ENCODE measurements at places on chromosomes 2 and 18.

DNA sequence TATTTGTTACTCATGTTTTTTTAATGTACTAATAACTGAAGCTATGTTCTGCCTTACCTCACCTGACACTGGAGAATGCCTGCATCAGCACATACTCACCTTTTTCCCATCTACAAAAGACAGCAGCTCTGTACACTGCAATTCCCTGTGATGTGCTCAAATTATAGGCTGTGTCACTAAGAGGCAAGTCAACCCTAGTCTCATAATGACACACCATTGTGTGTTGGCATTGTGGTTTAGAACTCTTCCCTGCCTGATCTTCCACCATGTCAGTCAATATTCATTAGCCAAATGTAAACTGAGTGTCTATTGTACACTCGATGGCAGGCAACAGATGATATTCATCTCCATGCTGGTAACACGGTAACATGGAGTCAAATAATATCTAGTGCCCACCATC lies 332.1 kb upstream of the TCF4 start:
- no peak for DNase-seq

GRCh38 chr2:168272225-168272624 lies 24.8 kb upstream of the STK39 start:
- DNase-seq: no peak

DNA sequence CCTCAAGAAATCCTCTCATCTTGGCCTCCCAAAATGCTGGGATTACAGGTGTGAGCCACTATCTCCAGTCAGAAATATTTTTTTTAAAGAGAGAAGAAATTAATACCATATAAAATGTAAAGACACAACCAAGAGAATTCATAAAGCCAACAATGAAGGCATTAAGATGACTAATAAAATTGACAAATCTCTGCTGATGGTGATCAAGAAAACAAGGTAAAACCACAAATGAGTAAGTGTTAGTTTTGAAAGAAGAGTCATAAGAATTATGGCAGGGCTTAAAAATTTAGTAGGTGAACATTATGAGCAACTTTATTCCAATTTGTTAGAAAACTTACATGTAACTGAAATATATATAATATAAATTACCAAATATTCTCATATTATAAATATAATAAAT lies 752.8 kb upstream of the CELF4 start:
- DNase-seq: no peak

DNA sequence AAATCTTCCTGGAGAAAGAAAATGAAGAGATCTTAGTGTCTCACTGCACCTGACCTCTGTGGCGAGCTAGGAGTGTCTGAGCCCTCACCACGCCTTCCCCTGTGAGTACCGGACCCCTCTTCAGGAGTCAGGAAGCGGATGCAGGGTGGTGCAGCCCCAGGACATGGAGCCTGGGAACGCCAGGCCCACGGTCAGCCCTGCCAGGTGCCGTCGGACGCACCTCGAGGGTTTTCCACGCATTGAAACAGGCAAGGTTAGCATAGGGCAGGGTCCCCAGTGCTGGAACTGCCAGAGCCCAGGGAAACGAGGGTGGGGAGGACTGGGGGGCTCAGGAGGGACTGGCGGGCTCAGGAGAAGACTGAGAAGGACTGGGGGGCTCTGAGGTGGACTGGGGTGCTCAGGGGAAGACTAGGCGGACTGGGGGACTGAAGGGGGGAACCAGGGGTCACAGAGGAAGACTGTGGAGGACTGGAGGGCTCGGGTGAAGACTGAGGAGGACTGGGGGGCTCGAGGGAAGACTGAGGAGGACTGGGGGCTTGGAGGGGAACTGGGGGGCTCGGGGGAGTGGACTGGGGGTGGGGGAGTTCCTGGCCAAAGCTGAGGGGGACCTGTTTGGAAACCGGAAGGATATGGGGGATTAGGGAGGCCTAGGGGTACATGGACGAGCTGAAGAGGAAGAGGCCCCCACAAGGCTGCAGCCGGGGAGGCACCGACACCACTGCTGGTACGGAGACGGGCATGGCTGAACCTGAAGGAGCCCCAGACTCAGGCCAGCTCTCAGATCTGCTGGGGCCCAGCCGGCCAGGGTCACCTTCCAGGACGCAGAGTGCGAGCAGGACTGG lies 65.2 kb upstream of the SNTG2 start:
- no peak for DNase-seq

GRCh38 chr2:108079736-108080135 lies 93.4 kb downstream of the SLC5A7 start:
- DNase-seq: no peak

DNA sequence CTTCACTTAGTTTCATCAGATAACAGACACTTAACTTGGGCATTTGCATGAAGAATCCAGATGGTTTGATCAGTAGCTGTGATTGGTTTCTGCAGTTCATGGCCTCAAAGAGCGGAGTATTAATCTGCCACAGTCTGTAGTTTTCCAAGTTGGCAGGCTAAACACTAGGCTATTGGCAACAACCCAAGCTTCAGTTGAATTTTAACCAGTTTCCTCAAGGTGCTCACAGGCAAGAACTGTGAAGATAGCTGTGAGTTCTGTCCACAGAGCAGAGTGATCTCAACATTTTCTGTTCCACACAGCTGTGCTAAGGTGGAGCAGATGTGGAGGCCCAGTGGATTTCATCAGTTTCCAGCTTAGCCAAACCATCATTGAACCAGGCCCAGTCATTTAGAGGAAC lies 469.5 kb upstream of the LINC00305 start:
- DNase-seq: no peak

GRCh38 chr2:56325661-56326345 lies 142.0 kb downstream of the CCDC85A start:
- DNase-seq: no peak

- DNase-seq: no peak
These were observed 173.7 kb downstream of the PTPRM start for GRCh38 chr18:7740821-7741220.

DNA sequence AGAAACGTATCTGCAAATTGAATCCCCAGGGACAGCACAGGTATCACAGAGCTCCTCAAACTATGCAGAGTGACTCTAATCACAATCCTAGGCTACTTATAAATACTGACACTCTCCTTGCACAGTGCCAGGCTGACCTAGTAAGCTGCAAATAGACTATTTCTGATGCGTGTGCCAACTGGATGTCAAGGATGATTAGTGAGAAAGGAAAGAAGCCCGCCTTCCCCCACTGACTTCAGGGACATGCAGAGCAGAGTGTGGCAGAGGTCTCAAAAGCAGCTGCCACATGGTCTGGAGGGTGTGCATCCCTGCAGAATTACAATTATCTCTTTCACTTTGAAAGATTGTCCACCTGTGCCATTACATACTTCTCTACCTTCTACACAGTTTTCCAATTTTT lies 235.6 kb downstream of the CPS1 start:
- DNase-seq: no peak

DNA sequence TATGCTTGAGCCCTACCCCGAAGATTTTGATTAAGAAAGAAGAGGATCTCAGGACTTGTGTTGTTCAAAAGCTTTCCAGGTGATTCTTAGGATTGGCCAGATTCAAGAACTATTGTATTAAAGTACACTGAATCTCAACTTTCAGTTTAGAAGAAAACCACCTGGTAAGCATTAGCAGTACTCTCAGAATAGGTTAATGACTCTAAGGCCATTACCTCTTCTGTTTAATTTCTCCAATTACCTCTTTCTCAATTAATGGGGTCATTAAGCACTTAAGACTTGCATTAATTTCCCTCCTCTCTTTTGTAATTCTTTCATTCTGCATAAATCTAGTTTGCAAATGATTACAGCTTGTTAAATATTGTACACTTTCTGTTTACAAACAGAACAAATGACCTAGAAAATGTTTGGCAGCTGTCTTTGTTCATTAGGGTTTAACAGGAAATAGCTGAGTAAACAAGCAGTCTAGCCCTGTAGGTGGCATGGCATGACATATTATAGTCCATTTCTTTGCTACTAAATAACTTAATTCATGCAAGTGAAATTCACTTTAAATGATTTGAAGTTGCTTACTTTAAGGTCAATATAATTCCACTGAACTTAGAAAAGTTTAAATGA lies 20.4 kb upstream of the TDRD15 start:
- no peak for DNase-seq

GRCh38 chr2:175457895-175458448 lies 276.5 kb upstream of the ATP5MC3 start:
- DNase-seq: no peak

DNA sequence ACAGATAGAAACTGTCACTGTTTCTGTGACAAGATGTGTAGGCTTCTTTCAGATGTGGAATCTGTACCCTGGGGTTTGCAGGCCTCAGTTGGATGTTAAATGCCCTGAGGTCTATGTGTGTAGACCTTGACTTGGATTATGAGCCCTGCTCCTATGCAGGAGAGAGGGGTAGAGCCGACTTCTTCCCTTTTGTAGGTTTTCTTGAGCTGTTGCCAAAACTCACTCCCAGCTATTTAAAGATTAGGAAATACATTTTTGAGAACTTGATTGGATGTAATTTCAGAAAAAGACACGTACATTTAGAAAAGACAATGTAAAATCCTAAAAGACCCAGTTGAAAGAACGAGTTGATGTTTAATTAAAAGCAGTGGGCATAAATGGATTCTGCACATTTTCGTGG lies 374.8 kb downstream of the SLC4A3 start:
- DNase-seq: no peak

- DNase-seq: no peak
These were observed 4.3 kb downstream of the TMEFF2 start for GRCh38 chr2:192190474-192190873.

DNA sequence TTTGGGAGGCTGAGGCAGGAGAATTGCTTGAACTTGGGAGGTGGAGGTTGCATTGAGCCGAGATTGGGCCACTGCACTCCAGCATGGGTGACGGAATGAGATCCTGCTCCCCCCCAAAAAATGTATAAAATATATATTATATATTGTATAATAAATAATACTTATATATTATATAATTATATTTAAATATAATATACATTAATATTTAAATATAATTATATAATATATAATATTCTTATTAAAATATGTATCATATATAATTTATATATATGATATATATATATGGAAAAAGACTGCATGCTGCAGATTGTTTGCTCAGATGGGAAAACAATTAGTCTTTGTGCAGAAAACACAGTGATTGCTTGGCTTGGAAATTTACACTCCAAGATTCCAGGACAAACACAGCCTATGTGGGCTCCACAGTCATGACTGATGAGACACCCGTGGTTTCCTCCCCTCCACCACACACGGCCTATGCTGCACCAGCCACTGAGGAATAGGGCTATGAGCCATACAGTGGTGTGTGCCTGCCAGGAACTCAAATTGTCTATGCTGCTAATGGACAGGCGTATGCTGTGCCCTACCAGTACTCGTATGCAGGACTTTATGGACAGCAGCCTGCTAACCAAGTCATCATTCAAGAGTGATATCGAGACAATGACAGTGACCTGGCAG lies 30.0 kb downstream of the PMAIP1 start:
- DNase-seq: no peak

DNA sequence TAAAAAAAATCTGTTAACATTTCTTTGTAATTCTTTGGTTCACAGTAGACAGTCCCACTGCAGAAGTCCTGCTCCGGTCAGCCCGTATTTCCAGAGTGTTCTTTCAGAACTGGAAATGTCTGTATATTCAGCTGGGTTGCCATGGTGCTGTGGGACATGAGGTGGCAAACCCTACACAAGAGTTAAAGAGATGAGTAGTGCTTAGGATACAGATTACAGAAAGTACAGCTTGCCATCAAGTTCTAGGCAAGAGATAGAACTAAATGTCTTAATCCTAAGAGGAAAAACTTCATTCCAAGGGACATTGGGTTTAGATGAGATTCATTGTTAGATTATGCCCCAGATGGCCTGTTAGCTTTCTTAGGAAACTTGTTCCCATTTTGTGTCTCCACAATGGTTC lies 60.1 kb downstream of the FMNL2 start:
- no peak for DNase-seq

DNA sequence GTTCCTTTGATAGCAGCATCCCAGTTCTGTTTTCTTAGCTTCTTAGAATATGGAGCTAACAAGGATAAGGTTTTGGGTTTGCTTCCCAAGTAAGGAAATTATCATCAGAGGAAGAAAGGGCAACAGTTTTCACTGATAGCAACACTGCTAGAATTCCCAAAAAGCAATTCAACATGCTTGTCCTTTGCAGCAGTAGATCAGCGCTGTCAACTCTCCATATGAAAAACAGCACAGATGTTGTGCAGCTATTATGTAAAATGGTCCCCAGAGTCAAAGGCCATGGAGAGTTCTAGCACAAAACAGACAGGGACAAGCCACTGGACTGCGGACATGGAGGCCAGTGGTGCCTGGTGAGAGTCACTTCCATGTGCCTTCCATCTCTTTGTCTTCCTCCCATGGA lies 135.9 kb upstream of the RNF152 start:
- DNase-seq: no peak

- no peak for DNase-seq
These were observed 166.3 kb upstream of the SERTAD2 start for GRCh38 chr2:64819774-64820688.

- DNase-seq: no peak
These were observed 35.2 kb downstream of the TMEM163 start for GRCh38 chr2:134683561-134684112.

- DNase-seq: no peak
These were observed 66.8 kb downstream of the CRACDL start for GRCh38 chr2:98869272-98869641.

DNA sequence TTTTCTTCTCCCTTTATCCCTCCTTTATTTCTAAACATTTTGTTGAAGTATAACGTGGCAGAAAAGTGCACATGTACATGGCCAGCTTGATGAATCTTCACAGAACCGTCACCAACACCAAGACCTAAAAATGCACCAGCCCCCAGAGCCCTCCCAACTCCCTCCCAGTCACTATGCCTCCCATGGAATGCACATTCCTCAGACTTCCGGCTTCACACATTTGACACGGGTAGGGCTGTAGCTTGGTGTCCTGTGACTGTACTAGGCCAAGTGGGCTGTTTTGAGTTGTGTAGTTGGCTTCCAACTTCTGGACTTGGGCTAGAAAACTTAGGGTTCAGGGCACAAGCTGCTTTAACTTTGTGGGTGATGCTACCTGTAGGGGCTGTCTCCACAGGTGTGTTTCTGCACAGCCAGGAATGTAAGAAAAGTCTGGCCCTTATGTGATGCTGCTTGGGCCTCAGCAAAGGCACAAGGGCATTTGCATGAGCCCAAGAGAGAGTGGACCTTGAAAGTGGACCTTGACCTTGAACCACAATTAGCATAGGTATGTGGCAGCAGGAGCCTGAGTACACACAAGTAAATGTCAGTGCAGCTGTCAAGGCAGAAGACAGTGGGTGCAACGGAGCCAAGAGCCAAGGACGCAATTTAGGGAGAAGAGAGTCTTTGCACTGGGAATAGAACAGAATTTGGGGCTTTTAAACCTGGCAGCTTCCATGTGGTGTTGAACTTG lies 78.4 kb downstream of the SEPTIN10 start:
- no peak for DNase-seq

GRCh38 chr18:65336411-65336810 lies 414.4 kb upstream of the CDH7 start:
- no peak for DNase-seq

GRCh38 chr2:3132966-3133365 lies 244.7 kb downstream of the EIPR1 start:
- DNase-seq: no peak

- no peak for DNase-seq
These were observed 8.8 kb upstream of the FAM98A start for GRCh38 chr2:33607905-33608304.

Measured in stimulated activated CD8-positive, alpha-beta memory T cell treated with anti-CD3 and anti-CD28 coated beads, Interleukin-15, amount 100 ng/mL, for 1 hour (primary cell).